Neural progenitor cell (in vitro differentiated cells): ENCODE measurements at places on chromosomes 3 and 15. TPM values are rescaled to one million over a fixed set of nuclear protein-coding genes. Genes with fewer than 3 reads are reported as not detected.

DNA sequence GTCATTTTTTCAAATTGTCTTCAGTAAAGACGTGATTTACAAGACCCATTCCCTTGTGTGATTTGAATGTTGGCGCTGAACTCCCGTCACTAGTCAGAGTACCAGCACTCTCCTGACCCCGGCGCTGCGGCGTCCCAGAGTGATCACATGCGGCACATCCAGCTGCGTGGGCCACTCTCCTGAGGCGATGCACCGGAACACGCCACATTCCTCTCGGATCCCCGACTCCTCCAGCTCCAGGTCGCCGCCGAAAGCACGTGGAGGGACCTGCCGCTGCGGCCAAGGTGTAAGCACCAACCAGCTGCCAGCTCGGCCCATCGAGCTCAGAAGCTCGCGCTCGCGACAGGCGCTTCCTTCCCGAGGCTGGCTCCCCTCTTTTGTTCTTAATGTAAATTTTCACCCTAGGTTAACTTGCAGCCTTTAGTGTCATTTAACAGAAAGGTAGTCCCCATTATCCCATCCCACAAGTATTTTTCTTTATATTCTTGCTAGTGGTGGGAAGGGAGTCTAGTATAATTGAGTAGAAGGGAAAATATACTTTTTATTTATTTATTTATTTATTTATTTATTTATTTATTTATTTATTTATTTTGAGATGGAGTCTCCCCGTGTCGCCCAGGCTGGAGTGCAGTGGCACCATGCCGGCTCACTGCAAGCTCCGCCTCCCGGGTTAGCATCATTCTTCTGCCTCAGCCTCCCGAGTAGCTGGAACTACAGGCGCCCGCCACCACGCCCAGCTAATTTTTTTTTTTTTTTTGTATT is 61.7 kb upstream of the VGLL3 start:
- DNase-seq, result peak; percentile 2

The HACD2 gene
- 26.6 and 35.9 TPM in 2 replicates for total RNA-seq

DNA sequence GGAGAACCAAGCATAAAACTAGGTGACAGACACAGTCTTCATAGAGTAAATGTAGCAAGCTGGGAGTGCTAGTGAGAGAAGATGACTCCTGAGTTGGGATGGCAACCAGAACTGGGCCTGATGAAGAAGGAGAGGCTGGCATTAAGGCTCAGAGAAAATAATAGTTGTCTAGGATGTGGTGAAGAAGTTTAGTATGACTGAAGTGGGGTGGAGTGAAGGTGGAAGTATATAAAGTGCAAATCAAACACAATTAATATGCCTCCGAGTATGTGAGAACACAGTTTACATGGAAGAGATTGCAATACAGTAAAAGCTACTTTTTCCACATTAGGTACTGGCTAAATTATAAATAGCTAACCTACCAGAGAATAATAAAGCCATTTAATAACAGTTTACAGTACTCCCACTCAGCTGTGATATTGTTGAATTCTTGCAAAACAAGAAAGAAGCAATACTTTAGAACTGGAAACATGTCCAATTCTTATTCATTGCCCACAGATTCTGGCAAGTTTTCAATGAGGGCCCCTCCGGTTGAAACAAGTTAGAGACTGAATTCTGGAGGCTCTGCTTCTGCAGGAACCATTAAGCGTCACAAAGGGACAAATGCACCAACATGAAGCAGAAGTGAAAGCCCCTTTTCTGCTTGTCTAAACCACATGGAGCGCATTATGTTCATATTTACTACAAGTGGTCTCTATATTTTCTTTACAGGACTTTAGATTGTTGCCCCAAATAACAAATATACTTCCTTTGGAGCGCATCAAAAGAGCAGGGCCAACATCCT is 243.7 kb downstream of the SLC9A9 start:
- DNase-seq, result no peak

GRCh38 chr3:111695636-111696117 is 100.5 kb upstream of the ZBED2 start:
- DNase-seq, result no peak

DNA sequence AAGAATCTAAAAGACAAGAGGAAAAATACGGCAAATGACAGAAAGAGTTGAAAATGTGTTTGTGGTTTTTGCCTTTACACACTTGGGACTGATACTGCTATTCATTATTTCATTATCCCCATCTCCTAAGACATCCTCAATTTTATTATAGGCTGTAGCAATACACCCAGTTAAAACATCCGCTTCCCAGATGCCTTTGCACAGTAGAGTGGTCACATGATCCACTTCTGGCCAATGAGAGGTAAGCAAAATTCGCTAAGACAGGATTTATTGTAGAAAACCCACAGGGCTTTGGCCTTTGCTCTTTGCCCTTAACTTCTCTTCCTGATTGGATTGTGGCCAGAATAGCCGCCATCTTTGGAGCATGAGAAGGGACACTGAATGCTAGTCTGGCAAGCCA is 53.2 kb upstream of the BOC start:
- DNase-seq, result no peak

GRCh38 chr3:139647866-139648435 is 29.8 kb downstream of the NMNAT3 start:
- no peak for DNase-seq

- no peak for DNase-seq
Observed at GRCh38 chr3:59749291-59749690, 699.5 kb upstream of the CFAP20DC start.

The CALML4 gene
- 9.0 and 22.7 TPM in 2 replicates for total RNA-seq

DNA sequence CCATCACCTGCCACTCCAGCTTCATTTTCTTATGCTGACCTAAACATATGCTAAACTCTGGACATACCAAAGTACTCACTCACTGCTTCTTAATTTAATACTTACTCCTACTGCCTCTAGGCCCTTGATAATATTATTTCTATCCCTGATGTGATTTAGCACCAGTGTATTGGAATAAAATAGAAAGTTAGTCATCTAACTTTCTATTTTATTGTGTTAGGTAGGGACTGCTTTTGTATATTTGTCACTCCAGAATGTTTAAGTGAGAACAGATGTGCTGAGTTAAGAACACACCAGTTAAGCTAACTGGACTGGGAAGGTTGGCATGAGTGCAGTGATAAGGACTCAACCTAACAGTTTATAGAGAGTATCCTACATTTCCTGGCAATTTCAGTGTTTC is 6.5 kb upstream of the CLDN16 start:
- no peak for DNase-seq

GRCh38 chr3:6220447-6220846 is 640.5 kb upstream of the GRM7 start:
- no peak for DNase-seq

- no peak for DNase-seq
Observed at GRCh38 chr3:55870594-55870993, 383.5 kb upstream of the WNT5A start.

The DUOX1 gene
- total RNA-seq, result 0.09 and 0.30 TPM in 2 replicates

- no peak for DNase-seq
Observed at GRCh38 chr15:43100971-43101370, 4.9 kb downstream of the UBR1 start.

DNA sequence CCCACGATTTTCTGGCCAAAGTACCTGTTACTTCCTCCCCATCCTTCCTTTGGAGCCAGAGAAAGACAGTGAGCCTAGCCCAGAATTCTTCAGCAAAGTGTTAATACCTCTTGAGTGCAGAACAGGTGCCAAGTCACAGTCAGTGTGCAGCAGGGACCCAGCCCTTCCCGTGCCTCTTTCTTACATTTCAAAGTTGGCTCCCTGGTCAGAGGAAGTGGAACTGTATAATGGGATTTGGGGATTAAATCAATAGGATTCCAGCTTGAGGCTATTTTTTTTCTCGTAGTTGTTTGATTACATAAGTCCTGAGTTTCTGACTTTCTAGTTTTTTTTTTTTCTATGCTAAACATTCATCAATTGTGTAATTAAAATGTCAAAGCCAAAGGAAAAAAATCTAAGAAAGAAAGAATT is 52.6 kb upstream of the ABHD10 start:
- DNase-seq, result peak; percentile 57

DNA sequence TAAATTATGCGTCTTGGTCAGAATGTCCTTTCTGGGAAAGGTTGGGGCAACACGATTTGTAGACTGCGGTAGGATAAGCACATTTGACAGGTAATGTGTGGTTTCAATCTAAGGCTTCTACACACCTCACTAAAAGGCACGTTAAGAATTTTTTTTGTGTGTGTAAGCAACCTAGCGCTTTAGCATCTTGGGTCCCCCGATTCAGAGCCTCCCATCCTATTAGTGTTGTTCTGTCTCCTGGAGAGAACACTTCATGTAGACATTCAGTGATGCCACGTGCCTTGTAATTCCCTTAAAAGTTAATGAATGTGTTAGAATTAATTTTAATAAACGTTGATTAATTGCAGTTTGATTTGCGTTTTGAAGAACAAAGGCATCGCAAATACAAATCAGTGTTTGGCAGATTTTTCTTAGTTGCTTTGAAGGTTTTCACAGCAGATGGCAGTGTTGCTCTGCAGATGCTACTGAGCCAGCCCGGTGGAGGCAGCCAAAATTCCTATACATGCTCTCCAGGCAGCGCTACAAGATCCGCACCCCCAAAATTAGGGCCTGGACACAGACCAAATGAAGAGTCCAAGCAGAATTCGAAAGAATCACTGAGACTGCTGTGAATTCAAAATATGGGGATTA is 63.5 kb downstream of the OTOL1 start:
- DNase-seq, result peak; percentile 83

DNA sequence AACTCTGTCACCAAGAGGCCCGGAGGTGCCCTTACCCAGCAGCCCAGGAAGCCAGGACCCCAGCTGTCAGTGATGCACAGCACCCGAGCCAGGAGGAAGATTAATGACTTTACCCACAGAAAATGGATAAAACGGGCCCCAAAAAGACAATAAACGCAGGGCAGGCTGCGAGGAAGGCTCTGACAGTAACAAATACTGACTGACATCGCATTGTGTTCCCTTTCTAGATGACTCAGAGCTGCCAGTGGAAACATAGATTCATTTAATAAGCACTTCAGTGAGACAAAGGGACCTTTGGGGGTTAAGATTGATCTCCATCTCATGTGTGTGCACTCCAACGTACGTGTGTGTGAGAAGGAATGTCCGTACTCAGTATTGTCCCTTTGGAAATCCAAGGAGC is 225.3 kb upstream of the PPP2R3A start:
- no peak for DNase-seq

The STX19 gene
- 0.31 TPM in 1 of 2 replicates, not detected in the other for total RNA-seq

GRCh38 chr3:141605883-141606282 is 119.1 kb downstream of the RASA2 start:
- no peak for DNase-seq

- DNase-seq, result peak; percentile 57
Observed at GRCh38 chr3:50342813-50343633, 2.4 kb upstream of the RASSF1 start.

- no peak for DNase-seq
Observed at GRCh38 chr15:52067545-52067926, 45.0 kb downstream of the BCL2L10 start.

The PRC1 gene
- total RNA-seq, result 257 and 284 TPM in 2 replicates

DNA sequence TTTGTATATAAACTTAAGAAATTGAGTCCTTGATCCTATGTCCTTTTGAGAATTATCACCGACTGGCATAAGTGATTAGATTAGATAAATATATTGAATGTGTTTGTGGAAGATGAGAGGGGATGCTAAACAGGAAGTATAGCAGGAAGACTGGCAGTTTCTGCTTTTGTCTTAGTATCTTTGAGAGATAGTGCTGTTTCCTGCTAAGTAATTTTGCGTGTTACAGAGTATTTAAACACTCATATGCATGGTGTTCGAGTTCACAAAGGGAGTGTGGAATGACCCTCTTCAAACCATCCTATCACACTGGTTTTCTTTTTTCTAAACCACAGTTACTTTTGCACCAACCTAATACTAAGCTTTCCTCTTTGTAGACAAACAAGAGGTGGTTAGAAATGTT is 106.0 kb downstream of the KLHL25 start:
- no peak for DNase-seq

GRCh38 chr3:71310980-71311660 is 272.4 kb downstream of the FOXP1 start:
- no peak for DNase-seq

- DNase-seq, result no peak
Observed at GRCh38 chr3:188974856-188975599, 196.7 kb upstream of the TPRG1 start.

DNA sequence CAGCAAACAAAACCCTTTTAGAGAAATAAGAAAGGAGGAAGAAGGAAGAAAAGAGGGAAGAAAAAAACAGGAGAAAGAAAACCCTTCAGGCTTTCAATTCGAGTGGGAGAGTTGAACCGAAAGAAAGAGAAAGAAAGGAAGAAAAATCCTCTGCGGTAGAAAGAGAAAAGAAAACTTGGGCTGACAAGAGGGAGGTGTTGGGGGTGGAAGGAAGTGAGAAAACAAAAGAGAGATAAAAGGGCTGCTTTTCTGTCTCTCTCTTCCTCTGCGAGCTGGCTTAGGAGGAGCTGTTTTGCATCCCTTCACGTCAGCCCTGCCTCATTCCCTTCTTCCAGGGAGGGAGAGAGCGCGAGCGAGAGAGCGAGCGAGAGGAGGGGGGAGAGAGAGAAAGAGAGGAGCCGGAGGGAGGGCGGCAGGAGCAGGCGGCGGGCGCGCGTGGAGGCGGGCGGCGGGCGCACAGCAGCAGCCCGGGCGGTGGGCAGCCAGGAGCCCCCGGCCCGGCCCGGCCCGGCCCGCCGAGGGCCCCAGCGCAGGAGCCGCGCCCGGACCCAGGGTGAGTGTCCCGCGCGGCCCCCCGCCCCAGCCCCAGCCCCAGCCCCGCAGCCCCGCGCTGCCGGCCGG is at the start of gene ZNF710:
TSS of gene ZNF710 (plus strand) at position 263 of the 621 bp plus-strand sequence. CDS start 65,814 bp downstream, outside the sequence.
- peak; percentile 73 for DNase-seq

DNA sequence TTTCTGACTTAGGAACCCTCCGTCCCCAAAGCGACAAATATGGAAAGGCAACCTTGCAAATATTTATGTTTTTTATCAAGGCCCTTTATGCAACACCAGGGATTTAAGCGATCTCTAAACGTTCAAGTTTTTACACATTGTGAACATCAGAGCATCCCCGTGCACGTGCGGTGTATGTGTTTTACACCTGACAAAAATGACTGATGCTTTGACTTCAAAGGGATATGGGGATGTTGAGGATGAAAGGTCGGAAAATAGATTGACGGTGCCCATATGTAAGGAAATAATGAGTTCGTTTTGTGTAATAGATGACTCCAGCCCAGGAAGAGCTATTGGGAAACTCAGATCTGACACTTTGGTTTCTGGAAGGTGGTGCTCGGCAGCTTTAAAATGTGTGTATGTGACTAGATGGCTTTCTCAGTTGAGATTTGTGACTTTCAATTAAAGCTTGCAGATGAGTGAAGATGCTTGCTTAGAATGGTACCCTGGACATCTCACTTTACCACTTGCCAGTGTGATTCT is 866 bp downstream of the SLC49A4 start:
- DNase-seq, result no peak

GRCh38 chr3:78148986-78149717 is 1109.3 kb downstream of the ROBO2 start:
- DNase-seq, result no peak

The AGTR1 gene
- total RNA-seq, result 0.09 TPM in 1 of 2 replicates, not detected in the other

GRCh38 chr3:193970773-193971206 is 165.2 kb upstream of the HES1 start:
- DNase-seq, result no peak

DNA sequence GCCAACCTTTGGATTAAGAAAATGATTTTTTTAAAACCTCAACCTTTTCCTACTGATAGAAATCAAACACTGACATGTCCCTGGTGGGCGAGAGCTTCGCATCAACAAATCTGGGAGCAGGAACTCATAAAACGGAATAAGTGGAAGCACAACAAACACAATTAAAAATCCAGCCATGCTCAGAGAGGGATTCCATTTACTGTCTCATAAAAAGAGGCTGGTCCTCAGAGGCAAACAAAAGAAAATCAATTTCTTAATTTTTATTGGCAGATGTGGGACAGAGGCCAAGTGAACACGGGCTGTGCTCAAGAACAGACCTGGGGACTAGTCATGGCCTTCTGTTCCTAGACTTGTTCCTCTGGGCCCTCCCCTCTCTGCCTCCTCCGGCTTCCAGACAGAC is 214.5 kb downstream of the NTRK3 start:
- no peak for DNase-seq
